T-helper 17 cell (primary cell): ENCODE measurements at places on chromosomes 3 and 15. TPM values are rescaled to one million over a fixed set of nuclear protein-coding genes. Genes with fewer than 3 reads are reported as not detected.
A peak's percentile ranks its signal among the peaks of the same experiment; 100 is the strongest.

GRCh38 chr15:26838742-26839460, 28.0 kb upstream of the GABRA5 start:
- H3K36me3 ChIP-seq = peaks cover 2% of the 10 kb centered on the region
- H3K4me1 ChIP-seq = no peaks in the 10 kb centered on the region
- no peak for DNase-seq
- H3K27ac ChIP-seq = no peak overlapping the region
- no peak overlapping the region for H3K4me3 ChIP-seq

The NANOGP8 gene
- total RNA-seq = not detected

- no peaks in the 10 kb centered on the region for H3K27me3 ChIP-seq
- no peak overlapping the region for H3K4me3 ChIP-seq
- DNase-seq = no peak
- peak overlapping the region; percentile 100 for H3K27ac ChIP-seq
- no peaks in the 10 kb centered on the region for H3K36me3 ChIP-seq
- peaks cover 45% of the 10 kb centered on the region for H3K4me1 ChIP-seq
Observed at GRCh38 chr15:38665586-38666305, 101.1 kb upstream of the RASGRP1 start.

The SNX22 gene
- total RNA-seq = 0.42 TPM

GRCh38 chr3:17995769-17996168, 253.3 kb upstream of the TBC1D5 start:
- peaks cover 2% of the 10 kb centered on the region for H3K36me3 ChIP-seq
- no peak overlapping the region for H3K4me3 ChIP-seq
- peaks cover 6% of the 10 kb centered on the region for H3K27me3 ChIP-seq
- DNase-seq = no peak

The LINGO1 gene
- total RNA-seq = not detected

GRCh38 chr3:52005571-52005986, 9.9 kb upstream of the RPL29 start:
- no peak for DNase-seq
- H3K36me3 ChIP-seq = no peaks in the 10 kb centered on the region
- H3K27me3 ChIP-seq = no peaks in the 10 kb centered on the region

GRCh38 chr3:9727041-9727595, 4.4 kb upstream of the BRPF1 start:
- H3K4me3 ChIP-seq = peak overlapping the region; percentile 85
- H3K27ac ChIP-seq = peak overlapping the region; percentile 88
- peaks cover 31% of the 10 kb centered on the region for H3K4me1 ChIP-seq
- DNase-seq = peak; percentile 37
- H3K27me3 ChIP-seq = no peaks in the 10 kb centered on the region
- H3K36me3 ChIP-seq = peaks cover 4% of the 10 kb centered on the region

DNA sequence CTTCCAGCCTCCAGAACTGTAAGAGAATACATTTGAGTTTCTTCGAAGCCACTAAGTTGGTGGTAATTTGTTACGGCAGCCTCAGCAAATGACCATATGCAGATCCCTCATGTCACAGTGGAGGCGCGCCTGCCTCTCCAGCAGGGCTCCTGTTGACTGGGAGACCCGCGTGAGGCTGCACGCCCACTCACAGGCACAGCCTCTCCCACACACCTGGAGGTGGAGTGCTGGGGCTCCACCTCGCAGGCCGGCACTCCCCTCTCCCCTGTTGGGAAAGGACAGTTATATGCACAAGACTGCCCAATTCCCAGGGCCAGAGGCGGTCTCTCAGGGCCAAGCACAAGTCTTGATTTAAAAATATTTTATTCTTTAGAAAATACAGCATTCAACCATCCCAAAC, 2.8 kb upstream of the TLR9 start:
- no peak overlapping the region for H3K4me3 ChIP-seq
- no peak overlapping the region for H3K27ac ChIP-seq
- H3K36me3 ChIP-seq = peaks cover 2% of the 10 kb centered on the region
- H3K4me1 ChIP-seq = peaks cover 45% of the 10 kb centered on the region
- no peak for DNase-seq

GRCh38 chr15:97961067-97961954, 808 bp downstream of the ARRDC4 start:
- H3K36me3 ChIP-seq = no peaks in the 10 kb centered on the region
- H3K4me1 ChIP-seq = peaks cover 14% of the 10 kb centered on the region
- peak overlapping the region; percentile 71 for H3K4me3 ChIP-seq
- DNase-seq = no peak

The ZNF80 gene
- 0.97 TPM for total RNA-seq

The PLSCR2 gene
- not detected for total RNA-seq

- H3K27me3 ChIP-seq = peaks cover 17% of the 10 kb centered on the region
- peak overlapping the region; percentile 41 for H3K27ac ChIP-seq
- H3K36me3 ChIP-seq = no peaks in the 10 kb centered on the region
- H3K4me3 ChIP-seq = no peak overlapping the region
- DNase-seq = no peak
Observed at GRCh38 chr15:70720228-70721016, 42.9 kb downstream of the UACA start.

DNA sequence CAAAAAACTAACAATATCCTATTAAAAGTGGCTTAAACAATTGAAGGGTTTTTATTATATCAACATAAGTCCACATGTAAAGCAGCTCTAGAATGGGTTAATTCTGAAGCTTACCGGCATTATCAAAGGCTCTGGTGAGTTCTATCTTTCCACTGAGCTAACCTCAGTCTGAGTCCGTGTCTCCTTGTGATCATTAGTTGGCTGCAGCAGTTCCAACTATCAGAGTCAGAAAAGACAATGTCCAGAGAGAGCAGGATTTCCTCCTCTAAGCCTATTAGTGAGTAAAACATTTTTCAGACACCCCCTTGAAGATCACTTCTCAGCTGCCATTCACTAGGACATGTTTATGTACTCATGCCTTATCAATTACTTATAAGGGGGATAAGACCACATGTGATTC, 49.9 kb downstream of the DHX36 start:
- no peak for DNase-seq
- H3K27me3 ChIP-seq = no peaks in the 10 kb centered on the region
- H3K36me3 ChIP-seq = peaks cover 13% of the 10 kb centered on the region
- peaks cover 8% of the 10 kb centered on the region for H3K4me1 ChIP-seq
- no peak overlapping the region for H3K27ac ChIP-seq
- no peak overlapping the region for H3K4me3 ChIP-seq

The ERC2 gene
- total RNA-seq = not detected

DNA sequence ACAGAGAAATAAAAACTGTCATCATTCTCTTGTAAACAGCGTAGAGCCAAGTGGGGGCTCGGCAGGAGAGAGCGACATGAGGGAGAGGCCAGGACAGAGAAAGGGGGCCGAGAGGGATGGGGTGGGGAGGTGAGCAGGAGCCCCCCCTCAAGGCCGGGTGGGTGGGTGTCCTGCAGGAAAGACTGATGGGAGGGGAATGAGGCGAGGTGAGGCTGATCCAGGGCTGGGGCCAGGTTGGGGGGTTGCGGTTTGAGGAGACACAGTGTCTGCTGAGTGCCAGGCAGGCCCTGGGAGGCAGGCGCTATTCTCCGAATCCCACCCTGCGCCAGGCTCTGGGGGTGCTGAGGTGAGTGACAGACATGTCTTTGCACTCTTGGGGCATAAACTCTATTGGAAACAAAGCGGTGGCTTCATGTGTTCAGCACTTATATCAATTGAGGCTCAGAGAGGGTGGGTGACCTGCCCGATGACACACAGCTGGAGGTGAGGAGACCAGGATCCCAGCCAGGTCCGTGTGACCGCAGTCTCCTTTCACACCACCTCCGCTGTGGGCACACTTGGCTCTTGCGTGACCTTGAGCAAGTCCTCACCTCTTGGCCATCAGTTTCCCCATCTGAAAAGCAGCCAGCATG, 19.6 kb upstream of the CSPG4 start:
- peaks cover 12% of the 10 kb centered on the region for H3K4me1 ChIP-seq
- no peak overlapping the region for H3K4me3 ChIP-seq
- peaks cover 25% of the 10 kb centered on the region for H3K27me3 ChIP-seq
- H3K36me3 ChIP-seq = no peaks in the 10 kb centered on the region
- DNase-seq = no peak
- H3K27ac ChIP-seq = no peak overlapping the region

DNA sequence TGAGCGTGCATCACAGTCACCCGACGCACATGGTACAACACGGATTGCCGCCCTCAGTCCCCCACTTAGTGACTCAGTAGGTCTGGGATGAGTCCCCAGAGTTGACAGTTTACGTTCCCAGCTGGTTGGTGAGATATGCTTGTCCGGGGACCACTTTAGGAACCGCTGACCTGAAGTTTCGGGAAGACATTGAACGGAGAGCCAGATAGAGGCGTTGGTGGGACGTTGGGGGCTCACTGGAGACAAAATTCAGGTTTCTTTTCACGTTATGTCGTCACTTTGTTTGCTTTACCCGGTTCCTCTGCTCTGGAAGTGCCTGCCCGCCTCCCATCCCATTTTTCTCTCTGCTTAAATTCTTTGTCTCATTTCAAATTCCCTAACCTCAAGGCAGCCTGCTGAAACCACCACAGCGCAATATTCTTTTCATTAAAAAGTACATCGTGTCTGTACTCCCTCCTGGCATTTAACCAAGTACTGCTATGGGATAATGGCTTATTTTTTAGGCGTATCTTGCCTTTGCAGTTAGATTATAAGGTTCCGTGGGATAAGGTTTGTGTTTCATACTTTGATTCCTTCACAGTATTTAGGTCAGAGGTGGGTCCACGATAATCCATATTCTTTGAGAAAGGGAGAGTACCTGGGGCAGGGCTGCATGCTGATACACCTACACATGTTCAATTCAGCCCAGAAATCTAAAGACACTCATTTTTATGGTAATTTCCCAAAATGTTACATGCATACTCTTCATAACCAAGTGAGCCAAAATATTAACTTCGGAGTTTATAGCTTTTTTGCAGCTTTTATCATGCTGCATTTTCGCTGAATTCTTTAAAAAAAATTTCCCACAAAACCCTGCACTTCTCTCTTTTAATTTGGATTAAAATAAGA, 921 bp downstream of the LMLN start:
- H3K36me3 ChIP-seq = no peaks in the 10 kb centered on the region
- H3K4me1 ChIP-seq = peaks cover 35% of the 10 kb centered on the region

The TERC gene
- 6.0 TPM for total RNA-seq

The POC1A gene
- total RNA-seq = 1.4 TPM

DNA sequence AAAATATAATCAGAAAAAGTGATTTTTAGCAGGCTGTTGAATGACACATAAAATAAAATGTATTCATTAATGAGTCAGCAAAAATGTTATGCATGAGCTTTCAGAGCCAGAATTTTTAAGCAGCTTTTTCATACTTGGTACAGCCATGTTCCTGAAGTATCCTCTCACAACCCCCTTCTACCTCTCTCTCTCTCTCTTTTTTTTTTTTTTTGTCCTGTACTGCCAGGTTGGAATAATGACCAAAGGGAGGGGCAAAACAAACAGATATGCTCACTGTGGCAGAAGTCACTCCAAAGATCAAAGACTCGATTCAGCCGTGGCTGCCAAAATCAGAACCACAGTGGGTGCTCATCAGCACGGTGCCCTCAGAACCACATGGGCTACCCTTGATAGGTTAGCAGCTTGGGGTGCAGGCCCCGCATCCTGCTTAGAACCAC, 383.0 kb downstream of the ZBTB20 start:
- no peak overlapping the region for H3K27ac ChIP-seq
- no peak overlapping the region for H3K4me3 ChIP-seq
- peaks cover 11% of the 10 kb centered on the region for H3K4me1 ChIP-seq
